Stimulated activated CD4-positive, alpha-beta T cell treated with anti-CD3 and anti-CD28 coated beads, Interleukin-12 subunit alpha, Interleukin-12 subunit beta, amount 100 ng/mL, for 24 hours (primary cell): ENCODE measurements at places on chromosomes 3 and 15.

- DNase-seq, result no peak
These were observed 364.4 kb downstream of the PTPRG start for GRCh38 chr3:61925721-61926120.

DNA sequence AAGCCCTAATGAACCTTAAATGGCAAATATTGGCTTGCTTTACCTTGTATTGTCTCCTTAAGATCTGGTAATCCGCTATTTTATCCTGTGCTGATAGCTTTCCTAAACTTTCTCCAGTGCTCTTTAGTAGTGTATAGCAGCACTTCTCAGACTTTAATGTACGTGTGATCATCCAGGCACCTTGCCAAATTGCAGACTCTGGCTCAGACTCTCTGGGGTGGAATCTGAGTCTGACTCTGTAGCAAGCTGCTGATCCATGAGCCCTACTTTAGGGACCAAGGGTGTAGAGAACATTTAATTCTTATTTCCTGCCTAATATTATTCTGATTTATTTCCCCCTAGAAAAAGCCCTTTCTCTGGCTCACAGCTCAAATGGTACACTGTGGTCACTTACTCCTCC is 518.8 kb upstream of the ZNF385D start:
- DNase-seq, result no peak

DNA sequence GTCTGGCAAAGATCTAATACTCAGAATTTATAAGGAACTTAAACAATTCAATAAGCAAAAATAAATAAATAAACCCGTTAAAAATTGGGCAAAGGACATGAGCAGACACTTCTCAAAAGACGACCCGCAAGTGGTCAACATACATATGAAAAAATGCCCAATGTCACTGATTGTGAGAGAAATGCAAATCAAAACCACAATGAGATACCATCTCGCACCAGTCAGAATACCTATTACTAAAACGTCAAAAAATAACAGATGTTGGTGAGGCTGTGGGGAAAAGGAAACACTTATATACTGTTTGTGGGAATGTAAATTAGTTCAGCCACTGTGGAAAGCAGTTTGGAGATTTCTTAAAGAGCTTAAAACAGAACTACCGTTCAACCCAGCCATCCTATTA is 188.0 kb upstream of the MRPL3 start:
- no peak for DNase-seq

GRCh38 chr3:83039422-83039821 is 1278.0 kb upstream of the GBE1 start:
- no peak for DNase-seq

GRCh38 chr3:155194973-155195957 is 98.2 kb downstream of the STRIT1 start:
- DNase-seq, result no peak

- no peak for DNase-seq
These were observed 505.0 kb upstream of the THBS1 start for GRCh38 chr15:39075756-39076341.

GRCh38 chr3:172018364-172018763 is 21.0 kb upstream of the FNDC3B start:
- no peak for DNase-seq

DNA sequence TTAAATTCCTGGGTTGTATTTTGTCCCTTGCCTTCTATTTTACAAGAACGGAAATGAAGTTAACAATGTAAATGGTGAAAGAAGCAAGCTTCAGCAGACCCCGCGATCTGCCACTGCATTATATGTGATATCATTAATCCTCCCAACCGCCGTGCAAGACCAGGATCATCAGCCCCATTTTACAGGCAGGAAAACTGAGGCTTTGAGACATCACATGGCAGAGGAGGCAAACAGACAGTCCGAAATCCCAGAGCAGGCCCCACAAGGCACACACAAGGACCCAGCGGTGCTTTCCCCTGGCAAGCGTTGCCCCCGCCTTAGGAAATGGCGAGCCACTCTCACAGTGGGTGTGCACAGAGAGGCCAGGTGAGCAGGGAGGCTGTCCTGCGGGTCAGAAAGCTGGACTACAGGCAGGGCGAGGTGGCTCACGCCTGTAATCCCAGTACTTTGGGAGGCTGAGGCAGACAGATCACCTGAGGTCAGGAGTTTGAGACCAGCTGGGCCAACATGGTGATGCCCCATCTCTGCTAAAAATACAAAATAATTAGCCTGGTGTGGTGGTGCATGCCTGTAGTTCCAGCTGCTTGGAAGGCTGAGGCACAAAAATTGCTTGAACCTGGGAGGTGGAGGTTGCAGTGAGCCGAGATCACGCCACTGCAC is 16.2 kb downstream of the FGD5 start:
- DNase-seq, result no peak

GRCh38 chr3:53921296-53921695 is 29.6 kb upstream of the SELENOK start:
- no peak for DNase-seq

DNA sequence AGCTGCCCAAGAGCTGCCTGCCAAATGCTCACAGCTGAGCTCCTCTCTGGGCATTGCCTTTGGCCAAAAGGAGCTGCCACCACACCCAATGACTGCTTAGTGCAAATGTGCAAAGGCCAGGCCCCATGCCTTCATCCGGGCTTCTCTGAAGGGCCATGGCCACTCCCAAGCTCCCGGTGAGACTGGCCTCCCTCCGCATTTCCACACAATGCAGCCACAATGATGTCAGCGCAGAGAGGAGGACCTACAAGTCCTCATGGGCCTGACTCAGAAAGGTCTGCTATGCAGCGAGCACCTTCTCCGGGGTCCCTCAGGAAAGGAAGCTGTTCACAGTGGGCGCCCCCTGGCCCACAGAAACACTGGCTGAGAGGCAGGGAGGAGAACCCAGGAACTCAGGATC is 12.7 kb downstream of the OXTR start:
- no peak for DNase-seq

DNA sequence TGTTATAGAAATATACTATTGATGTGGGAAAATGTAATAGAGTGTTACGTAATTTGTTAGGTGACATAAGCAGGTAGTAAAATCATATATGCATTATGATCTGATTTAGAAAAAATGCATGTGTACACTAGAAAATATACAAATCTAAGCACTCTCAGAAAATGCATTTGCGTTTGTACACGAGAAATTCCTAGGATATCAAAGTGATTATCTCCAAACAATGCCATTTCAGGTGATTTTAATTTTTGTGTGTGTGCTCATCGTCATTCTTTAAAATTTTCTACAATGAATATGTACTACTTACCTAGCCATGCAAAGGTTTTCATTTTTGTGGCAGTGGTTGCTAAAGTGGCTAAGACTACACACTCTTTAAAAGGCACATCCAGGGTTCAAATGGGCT is 140.8 kb upstream of the RAD18 start:
- no peak for DNase-seq

- DNase-seq, result no peak
These were observed at the start of gene NR1I2 for GRCh38 chr3:119781330-119782198. Gene NR1I2, plus strand, starts transcription at chr3:119782101.

GRCh38 chr3:53346922-53347260 is 452 bp downstream of the DCP1A start:
- no peak for DNase-seq

GRCh38 chr15:92954578-92954977 is 54.5 kb downstream of the CHD2 start:
- no peak for DNase-seq

DNA sequence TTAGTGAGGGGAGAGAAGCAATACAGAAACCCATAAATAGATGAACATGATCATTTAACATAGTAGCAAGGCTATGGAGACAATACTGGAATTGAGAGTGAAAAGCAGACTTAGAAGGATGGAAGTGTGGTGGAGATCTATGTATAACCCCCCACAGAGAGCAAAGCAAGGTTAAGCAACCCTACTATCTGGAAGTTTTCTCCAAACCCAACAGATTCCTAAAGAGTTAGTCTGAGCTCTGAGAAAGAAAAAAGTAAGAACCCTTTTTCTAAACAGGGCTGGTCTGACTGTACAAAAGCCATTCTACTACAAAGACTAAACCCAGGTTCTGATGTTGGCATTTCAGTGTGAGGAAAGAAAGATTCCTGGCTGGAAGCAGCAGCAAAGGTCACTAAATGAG is 153.2 kb downstream of the WNT5A start:
- no peak for DNase-seq

DNA sequence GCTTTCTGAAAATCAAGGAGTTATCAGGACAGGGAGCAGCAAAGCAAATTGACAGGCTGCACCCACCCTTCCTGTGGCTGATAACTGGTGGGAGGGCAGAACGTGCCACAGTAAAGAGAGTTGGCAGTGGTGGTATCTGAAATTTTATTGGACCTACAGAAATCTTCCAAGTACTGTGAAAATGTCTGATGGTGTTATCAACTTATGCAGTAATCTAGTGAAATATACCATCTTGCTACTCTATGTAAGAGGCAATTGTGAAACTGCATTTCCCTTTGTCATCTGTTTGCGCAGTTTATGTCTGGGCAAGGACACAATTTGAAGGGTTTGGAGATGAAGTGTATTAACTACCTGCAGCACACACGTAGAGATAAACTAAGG is 1.5 kb downstream of the PLCL2 start:
- DNase-seq, result no peak

DNA sequence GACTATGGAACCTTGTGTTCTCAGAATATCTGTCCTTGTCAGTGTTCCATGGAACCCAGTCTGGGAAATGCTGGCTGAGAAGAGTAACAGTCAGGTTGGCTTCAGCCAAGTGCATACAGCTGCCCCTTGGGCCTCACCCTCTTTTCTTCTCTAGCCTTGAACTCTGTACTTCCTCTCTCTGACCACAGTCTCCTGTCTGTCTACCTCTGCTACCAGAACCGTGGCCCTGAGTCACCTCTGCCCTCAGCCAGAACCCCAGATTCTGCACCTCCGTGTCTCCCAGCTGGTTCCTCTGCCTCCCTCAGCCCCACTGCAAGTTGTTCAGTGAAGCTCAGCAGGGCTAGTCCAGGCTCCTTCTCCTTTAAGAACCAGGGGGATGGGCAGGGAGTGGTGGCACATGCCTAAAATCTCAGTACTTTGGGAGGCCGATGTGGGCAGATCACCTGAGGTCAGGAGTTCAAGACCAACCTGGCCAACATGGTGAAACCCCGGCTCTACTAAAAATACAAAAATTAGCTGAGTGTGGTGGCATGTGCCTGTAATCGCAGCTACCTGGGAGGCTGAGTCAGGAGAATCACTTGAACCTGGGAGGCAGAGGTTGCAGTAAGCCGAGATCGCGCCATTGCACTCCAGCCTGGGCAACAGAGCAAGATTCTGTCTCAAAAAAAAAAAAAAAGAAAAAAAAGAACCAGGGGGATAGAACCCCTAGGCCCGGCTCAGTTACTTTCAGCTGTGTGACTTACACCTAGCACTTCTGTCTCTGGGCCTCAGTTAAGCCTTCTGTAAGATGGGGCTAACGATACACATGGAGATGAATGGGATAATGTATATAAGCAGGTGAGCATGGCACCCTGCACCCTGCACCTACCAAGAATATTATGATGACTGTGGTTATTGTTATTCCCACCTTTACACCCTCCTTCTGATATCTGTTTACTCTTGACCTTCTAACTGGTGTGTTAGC is 24.3 kb upstream of the TATDN2 start:
- no peak for DNase-seq
